ENCODE measurements at places on chromosomes 16 and 17.

DNA sequence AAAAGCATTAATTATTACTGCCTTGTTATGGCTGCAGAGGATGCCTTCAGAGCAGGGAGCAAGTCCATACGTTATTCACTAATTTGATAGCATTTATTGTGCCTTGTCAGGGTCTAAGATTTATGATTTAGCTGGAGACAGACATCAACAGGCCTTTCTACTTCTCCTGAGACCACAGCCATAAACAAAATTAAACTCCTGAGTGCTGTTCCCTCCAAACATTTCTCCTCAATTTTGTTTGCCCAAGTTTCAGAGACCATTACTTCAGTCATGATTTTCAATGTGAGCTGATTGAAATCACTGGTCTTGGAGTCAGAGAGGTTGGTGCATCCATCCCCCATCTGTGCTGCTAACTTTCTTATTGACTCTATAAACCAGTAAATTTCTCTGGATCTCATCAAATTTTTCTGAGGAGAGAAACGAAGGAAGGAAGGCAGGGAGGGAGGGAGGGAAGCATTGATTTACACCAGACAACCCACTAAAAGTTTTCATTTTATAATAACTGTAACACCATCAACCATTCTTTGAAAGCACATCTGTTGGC lies 423.6 kb upstream of the CDH11 start:
- DNase-seq = no peak

- DNase-seq = no peak
Observed at GRCh38 chr16:15494236-15494635, 59.8 kb downstream of the BMERB1 start.

GRCh38 chr16:51210087-51210486 lies 59.0 kb upstream of the SALL1 start:
- no peak for DNase-seq

DNA sequence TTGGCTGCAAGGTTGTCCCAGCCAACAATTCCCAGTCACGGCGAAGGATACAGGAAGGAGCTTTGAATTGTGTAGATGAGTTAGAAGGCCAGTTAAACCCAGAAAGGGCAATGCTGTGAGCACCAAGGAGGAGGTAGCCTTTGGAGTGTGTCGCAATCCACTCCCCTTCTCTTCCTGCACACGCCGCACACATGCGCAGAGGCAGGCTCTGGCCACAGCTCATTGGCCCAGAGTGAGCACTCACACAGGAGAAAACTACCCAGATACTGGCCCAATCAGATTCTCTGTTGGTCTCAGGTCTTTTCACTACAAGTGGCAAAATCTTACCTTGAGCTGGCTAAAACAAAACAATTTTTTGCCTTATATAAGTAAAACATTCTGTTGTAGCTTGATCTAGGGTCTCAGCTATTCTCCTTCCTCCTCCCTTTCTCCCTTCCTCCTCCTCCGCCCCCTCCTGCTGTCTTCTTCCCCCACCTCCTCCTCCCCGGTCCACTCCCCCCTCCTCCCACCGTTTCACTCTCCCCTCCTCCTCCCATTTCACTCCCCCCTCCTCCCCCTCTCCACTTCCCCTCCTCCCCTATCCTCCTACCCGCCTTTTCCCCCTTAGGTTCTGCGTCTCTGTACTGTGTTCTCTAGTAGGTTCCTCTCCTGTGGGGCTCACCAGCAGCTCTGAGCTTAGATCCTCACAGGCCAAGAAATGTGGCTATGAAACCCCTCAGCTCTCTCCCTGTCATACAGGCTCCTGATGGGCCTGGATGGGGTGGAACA lies 344.9 kb downstream of the CPPED1 start:
- peak; percentile 67 for DNase-seq

DNA sequence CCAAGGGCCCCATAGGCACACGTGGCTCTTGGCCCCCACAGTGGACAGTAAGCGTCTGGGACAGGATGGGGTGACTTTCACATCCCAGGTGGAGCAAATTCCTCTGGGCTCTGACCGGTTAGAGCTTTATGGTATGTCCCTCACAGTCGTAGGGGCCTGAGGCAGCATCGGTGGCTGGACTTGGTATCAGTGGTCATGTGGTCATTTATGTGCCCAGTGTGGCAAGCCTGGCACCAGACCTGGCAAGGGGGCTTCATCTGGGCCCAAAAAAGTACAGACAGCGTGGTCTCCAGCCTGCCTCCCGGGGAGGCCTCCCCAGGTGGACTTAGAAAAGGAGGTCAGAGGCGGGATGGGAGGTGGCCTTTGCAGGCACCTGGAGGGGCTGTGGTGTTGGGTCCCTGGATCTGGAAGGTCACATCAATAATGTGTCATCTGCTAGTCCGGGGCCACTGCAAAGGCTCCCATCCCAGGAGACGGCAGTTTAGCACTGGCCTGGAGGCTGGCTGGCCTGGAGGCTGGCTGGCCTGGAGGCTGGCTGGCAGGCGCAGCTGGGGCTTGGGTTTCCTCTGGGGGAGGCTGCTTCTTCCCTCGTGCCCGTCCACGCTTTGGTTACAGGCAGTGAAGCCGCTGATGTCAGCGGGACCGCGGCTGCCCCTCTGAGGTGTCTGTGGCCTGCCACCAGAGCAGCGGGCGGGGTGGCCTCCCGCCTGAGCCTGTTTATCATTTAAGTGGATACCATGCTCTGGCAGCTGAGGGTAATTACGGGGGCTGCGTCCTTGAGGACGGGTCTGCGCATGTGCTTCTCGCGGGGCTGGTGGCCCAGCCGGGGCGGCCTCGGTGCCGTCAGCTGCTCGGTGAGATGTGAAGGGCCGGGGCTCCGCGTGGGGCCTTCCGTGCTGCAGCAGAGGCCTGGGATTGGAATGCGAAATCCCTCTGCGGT lies 20.7 kb upstream of the CBX4 start:
- no peak for DNase-seq

DNA sequence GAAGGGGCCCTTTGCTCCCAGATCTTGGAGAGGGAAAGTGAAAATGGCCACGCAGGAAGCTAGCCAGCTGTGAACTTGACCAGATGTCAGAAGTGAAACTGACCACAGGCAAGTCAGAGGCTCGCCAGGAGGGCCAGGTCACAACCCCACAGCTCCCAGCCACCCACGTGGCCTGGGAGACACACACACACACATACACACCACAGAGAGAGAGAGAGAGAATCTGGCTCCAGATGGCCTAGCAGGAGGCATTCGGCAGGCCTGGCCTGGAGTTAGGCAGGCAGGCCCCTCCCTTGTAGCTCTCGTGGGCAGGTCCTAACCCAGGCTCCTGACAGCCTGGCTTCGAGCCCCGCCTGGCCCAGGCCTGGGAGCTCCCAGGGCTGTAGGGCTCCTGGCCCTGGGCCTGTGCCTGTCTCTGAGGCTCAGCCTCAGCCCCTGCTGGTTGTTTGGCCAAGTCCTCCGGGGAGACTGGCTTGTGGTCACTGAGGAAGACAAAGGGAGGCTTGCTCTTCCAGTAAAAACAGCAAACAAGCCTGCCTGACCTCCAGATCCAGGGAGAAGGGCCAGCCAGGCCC lies 20.2 kb downstream of the NGFR start:
- no peak for DNase-seq

DNA sequence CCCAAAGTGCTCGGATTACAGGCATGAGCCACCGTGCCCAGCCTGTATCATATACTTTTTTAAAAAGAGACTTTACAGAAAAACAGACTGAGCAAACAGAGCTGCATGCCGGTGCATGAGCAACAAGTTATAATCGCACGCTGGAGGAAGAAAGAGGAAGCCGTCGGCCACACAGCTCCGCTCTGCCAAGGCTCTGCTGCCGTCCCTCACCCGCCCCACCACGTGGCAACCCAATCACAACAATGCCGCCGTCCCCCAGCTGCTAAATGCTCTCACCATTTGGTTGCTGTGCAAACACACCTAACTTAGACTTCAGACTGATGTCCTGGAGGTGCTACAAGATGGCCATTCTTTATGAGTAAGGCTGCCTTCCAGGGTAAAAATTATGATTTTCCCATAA lies 83.5 kb downstream of the ADCY9 start:
- peak; percentile 14 for DNase-seq

GRCh38 chr16:324451-325334 lies 27.8 kb downstream of the AXIN1 start:
- peak; percentile 83 for DNase-seq

DNA sequence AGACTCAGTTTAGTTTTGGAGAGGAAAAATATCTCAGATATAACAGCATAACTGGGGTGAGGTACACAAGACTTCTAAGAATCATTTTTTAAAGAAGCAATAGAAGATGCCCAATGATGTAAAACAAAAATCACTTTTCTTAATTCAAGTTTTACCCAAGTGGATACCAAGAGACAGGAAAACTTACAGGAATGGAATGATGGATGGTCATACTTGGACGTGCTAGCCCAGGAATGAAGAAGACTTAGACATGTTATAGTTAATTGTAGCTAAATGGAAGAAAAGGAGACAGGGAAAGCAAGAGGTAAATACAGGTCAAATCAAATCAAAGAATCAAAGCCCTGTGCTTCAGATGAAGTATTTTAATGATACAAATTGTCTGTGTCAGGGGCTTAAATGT lies 312.7 kb upstream of the KCNJ16 start:
- DNase-seq = no peak

DNA sequence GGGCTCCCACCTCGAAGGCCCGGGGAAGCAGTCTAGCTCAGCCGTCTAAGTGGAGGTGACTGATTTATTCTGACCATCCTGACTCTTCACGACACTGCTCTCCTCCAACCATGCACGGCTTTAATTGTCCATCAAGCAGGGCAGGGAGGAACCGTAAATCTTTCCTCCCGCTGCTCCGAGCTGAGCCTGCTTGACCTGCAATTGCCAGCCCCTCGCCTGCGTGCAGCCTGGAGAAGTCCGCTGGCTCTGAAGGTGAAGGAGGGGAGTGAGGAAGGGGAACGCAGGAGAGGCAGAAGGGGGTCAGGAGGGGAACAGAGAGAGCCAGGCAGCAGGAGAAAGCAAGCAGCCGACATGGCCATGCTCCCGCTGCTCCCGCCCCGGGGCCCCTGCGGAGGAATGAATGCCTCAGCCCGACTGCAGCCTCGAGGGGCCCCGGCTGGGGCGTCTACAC lies 10.1 kb downstream of the RBFOX3 start:
- no peak for DNase-seq
